ENCODE measurements at places on chromosomes 16 and 17.
A peak's percentile ranks its signal among the peaks of the same experiment; 100 is the strongest.

GRCh38 chr16:57036315-57036714 is 47.0 kb downstream of the NLRC5 start:
- no peak for DNase-seq

DNA sequence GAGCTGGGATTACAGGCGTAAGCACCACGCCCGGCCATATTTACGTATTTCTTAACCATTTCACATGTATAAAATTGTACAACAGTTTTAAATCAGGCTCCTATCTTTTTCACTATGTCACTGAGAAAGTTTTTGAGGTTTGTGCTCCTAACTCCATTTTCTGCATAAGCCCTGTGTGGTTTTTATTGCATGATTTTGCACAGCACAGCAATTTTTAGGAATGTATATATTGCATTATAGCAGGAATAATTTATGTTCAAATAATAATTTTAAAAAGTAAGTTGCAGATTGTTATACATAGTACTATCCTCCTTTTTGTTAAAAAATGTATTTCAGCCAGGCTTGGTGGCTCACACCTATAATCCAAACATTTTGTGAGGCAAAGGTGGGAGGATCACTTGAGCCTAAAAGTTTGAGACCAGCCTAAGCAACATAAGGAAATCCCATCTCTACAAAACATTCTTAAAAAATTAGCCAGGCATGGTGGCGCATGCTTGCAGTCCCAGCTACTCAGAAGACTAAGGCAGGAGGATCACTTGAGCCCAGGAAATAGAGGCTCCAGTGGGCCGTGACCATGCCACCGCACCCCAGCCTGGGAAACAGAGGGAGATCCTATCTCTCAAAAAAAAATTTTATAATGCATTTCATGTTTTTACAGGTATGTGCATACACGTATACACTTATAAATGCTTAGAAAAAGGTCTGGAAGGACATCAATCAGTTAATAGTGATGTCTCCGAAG is 26.0 kb downstream of the SMG6 start:
- no peak for DNase-seq

DNA sequence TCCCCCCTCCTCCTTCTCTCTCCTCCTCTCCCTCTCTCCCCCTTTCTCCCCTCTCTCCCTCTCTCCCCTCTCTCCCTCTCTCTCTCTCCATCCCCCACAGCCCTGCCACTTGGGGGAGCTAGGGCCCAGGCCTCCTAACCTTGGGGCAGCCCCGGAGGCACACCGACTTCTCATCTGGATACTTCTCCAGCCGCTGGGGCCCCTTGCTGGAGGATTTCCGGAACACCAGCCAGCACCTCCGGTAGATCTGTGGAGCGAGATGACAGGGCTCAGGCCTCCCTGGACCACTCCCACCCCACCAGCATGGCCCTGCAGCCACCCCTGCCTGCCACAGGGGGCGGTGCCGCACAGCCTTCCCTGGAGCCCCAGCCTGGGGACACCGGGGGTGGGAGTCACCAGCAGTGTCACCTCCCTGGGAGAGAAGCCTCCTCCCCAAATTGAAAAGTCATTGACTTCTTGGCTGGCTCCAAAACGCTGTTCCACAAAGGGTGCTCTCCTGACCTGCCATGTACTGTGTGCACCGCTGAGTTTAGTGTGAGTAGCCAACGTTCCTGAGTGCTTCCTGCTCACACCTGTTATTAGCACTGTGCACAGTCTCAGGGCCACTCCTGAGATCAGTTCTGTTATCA is 10.5 kb downstream of the DOK4 start:
- peak; percentile 57 for DNase-seq

DNA sequence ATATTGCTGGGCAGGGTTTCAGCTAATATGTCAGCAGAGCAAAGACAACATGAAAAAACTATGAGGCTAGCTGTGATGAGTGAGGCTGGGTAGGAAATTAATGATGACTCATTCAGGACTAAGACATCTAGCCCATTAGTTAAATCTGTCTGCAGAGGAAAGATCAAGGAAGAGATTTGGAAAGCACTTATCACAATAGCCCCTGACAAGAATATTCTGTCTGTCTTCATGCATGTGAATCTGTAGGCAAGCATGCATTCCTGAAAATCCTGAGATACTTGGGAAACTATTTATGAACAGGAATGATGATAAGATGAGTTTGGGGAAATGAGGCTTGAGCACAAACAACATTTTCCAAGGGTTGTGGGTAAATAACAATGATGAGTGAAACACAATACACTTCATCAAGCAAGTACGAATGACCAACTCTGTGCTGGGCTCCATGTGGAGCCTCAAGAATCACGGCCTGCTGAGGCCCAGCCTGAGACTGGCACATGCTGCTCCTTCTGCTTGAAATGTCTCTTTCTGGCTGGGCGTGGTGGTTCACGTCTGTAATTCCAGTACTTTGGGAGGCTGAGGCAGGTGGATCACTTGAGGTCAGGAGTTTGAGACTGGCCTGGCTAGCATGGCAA is 96.5 kb upstream of the ASIC2 start:
- DNase-seq = no peak

DNA sequence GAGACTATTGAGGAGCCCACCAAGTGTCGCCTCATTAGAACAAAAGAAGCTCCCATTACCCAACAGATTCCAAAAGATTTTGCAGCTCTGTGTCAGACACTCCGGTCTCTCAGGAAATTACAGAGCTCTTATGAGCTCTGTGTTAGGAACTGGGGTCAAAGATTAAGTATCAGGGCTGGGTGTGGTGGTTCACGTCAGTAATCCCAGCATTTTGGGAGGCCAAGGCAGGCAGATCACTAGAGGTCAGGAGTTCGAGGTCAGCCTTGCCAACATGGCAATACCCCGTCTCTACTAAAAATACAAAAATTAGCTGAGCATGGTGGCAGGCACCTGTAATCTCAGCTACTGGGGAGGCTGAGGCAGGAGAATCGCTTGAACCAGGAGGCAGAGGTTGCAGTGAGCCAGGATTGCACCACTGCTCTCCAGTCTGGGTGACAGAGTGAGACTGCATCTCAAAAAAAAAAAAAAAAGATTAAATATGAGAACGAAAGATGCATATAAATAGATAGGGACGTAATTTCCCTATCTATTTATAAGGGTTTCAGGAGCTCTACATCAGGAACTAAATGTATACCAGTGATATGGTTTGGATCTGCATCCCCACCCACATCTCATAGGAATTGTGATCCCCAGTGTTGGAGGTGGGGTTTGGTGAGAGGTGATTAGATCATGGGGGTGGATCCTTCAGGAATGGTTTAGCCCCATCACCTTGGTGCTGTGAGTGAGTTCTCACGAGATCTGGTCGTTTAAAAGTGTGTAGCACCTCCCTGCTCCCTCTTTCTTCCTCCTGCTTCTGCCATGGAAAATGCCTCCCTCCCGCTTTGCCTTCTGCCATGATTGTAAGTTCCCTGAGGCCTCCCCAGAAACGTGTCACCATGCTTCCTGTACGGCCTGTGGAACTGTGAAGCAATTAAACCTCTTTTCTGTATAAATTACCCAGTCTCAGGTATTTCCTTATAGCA is 111.4 kb downstream of the PRKCA start:
- no peak for DNase-seq

DNA sequence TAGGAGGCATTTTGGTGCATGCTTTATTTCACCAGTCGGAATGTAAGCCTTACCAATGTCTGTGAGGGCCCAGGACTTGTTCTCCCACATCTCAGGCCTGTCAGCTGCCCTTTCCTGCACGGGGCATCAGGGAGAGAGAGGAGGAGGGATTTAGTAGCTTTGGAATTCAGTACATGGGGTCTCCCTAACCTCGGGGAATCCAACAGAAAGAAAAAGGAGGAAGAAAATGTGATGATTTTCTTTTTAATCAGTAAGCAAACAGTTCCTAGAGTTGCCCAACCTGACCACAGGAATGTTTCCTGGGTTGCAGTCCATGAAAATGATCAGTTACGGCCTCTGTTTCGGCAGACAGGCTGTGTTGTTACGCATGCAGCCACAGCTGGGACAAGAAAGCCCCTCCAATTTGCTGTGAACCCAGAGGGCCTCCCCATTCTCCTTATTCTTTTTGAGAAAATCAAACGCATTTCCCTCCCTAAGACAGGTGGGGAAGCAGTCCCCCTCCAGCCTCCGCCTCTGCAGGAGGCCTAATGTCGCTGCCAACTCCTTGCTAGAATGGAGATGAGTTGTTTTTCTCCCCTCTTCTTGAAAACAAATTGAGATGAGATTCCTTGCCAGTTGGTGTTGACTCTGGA is 53.1 kb upstream of the TANGO6 start:
- no peak for DNase-seq

- no peak for DNase-seq
Observed at GRCh38 chr17:59371416-59372100, 40.1 kb downstream of the YPEL2 start.

GRCh38 chr17:82913304-82914043 is 73.7 kb upstream of the ZNF750 start:
- peak; percentile 22 for DNase-seq

DNA sequence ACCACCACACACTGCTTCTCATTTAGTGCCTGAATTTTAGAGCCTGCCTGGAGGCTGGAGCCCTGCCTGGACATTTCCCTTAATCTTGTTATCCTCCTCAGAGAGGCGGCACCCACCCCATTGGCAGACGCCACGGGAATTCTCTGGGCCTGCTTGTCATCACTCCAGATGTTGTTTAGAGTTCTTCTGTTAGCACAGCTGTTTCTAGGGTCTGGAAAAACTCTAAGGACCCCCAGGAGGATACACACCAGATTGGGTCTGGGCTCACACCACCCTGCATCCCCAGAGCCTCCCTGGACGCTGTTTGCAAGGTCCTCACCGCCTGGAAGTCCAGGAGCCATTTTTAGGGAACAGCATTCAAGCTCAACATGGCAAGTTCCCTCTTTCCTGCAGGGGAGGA is 565 bp upstream of the XAF1 start:
- no peak for DNase-seq

DNA sequence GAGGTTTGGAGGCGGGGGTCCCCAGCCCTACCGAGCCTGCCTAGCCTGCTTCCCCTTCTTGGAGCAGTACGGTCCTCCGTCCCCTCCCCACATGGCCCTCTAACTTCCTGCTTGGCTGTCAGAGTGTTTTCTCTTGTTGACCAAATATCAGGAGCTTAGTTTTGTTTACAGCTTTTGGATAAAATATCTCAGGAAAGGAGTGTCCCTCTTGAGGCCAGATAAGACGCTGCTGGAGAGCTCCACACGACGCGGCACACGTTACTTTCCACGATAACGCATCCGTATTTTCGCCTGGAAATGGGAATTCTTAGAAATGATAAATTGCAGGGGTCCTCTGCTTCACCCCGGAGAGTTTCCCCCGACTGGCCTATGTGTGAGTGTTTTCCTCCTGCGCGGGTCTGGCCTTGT is 182.9 kb downstream of the MAF start:
- no peak for DNase-seq

GRCh38 chr17:18015593-18015992 is 23.4 kb downstream of the ATPAF2 start:
- no peak for DNase-seq

- DNase-seq = no peak
Observed at GRCh38 chr16:22317625-22318024, 20.4 kb downstream of the POLR3E start.

GRCh38 chr16:49181791-49182518 is 99.7 kb downstream of the CBLN1 start:
- no peak for DNase-seq

- peak; percentile 6 for DNase-seq
Observed at GRCh38 chr17:66302761-66303626, 581 bp downstream of the PRKCA start.

GRCh38 chr16:48499923-48500381 is 110.0 kb downstream of the N4BP1 start:
- no peak for DNase-seq

GRCh38 chr16:70476272-70477020 is 22.1 kb downstream of the FCSK start:
- no peak for DNase-seq

DNA sequence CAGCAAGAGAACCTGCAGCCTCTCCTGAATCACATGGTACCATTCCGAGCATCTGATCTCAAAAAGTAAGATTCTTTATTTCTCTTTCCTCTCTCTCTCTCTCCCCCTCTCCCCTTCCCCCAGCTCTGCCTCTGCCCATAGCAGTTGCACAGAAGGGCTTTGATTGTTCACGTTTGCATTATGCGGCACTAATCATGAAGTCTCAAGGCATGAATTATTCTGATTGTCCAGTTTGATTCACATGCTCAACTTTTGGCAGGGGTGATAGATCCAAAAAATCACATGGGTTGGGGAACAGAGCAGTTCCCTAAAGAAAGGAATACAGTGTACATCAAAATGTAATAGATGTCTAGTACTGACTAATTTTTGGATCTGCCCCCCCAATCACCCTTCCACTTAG is 380.0 kb upstream of the SOX9 start:
- DNase-seq = no peak

GRCh38 chr17:56851008-56851407 is 17.1 kb downstream of the DGKE start:
- no peak for DNase-seq

DNA sequence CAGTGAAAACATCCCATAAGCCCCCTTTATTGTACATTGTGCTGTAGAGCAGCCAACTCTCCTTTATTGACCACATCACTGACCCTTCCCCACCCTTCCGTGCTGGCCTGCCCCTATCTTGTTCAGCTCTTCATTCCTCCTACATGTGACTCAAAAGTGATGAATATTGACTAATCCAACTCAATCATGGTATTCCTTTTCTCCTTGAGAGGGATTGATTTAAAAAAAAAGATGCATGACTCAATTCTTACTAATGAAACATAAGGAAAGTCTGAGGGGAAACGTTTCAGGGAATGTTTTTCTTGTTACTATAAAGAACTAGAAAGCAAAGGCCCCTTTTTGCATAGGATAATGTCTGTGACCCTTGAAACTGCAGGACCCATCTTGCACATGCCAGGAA is 125.2 kb upstream of the SOX9 start:
- no peak for DNase-seq

DNA sequence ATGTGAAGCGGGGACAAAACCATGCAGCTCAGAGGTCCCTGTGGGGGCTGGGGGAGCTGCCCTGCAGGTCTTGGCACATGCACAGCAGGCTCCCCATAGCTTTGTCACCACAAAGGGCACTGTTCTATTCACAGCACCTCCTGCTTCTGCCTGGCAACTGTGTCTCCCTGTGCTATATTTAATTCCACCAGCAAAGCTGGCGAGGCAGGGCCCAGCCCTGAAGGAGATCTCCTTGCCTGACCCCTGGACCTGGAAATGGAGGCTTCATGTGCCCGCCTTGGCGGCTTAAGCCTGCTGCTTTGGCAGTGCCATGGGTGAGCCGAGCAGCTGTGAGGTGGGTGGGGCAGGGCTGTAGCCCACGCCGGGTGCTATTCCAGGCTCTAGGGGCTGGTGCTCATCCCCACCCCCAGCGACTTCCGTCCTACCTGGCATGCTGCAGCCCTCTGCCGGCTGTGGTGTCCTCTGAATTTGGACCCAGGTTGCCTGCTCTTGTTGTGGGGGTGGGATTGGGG is 6.8 kb downstream of the LDHD start:
- DNase-seq = peak; percentile 57
